ENCODE measurements at places on chromosomes 3 and 15. TPM values are rescaled to one million over a fixed set of nuclear protein-coding genes. Genes with fewer than 3 reads are reported as not detected.

SNTN gene
- total RNA-seq = not detected

CCDC80 gene
- 1,114 TPM for total RNA-seq

SLC7A14 gene
- 0.32 TPM for total RNA-seq

SLC28A1 gene
- not detected for total RNA-seq

CCR9 gene
- not detected for total RNA-seq

FAM81A gene
- 1.4 TPM for total RNA-seq

CFAP92 gene
- total RNA-seq = 0.11 TPM

TMEM212 gene
- total RNA-seq = not detected

TFRC gene
- 150 TPM for total RNA-seq

ARPIN gene
- total RNA-seq = 17.0 TPM

XIRP1 gene
- total RNA-seq = not detected

PP2D1 gene
- total RNA-seq = not detected

DLEC1 gene
- 0.54 TPM for total RNA-seq

AQP9 gene
- total RNA-seq = 0.52 TPM

SPESP1 gene
- 5.4 TPM for total RNA-seq

TRIM59 gene
- total RNA-seq = 52.5 TPM

ATP2B2 gene
- not detected for total RNA-seq

DGKG gene
- 7.0 TPM for total RNA-seq

GOLGA8Q gene
- total RNA-seq = 2.4 TPM

EFCC1 gene
- total RNA-seq = under 0.01 TPM

TMCC1 gene
- 17.4 TPM for total RNA-seq

SLCO2A1 gene
- not detected for total RNA-seq

IQCF2 gene
- total RNA-seq = not detected

TFG gene
- 138 TPM for total RNA-seq

GADL1 gene
- not detected for total RNA-seq

WDR49 gene
- 0.26 TPM for total RNA-seq

GOLGA8S gene
- 0.13 TPM for total RNA-seq

PPIB gene
- 858 TPM for total RNA-seq

MYLK gene
- 290 TPM for total RNA-seq

TF gene
- 0.43 TPM for total RNA-seq

ZNF662 gene
- total RNA-seq = 5.2 TPM

CPLX3 gene
- total RNA-seq = not detected

INSYN1 gene
- 4.3 TPM for total RNA-seq

GABRB3 gene
- total RNA-seq = 2.7 TPM

IL16 gene
- 12.1 TPM for total RNA-seq

C3orf85 gene
- total RNA-seq = not detected

HRG gene
- total RNA-seq = not detected

ARGFX gene
- total RNA-seq = not detected

CNTN6 gene
- total RNA-seq = under 0.01 TPM

GPX1 gene
- total RNA-seq = 181 TPM

MYL3 gene
- not detected for total RNA-seq

CMTM8 gene
- 0.26 TPM for total RNA-seq

ZNF774 gene
- total RNA-seq = 2.8 TPM

TERC gene
- total RNA-seq = 119 TPM

ANKRD63 gene
- not detected for total RNA-seq

PXK gene
- 69.4 TPM for total RNA-seq

UBAP1L gene
- total RNA-seq = 2.7 TPM

Measured in articular chondrocyte of knee joint (primary cell).